Progenitor cell of endocrine pancreas (in vitro differentiated cells): ENCODE measurements at places on chromosomes 6 and 20.

- no peak for DNase-seq
Measured at GRCh38 chr20:43840382-43841070, 74.1 kb upstream of the TOX2 start.

GRCh38 chr6:84967389-84967788 lies 203.0 kb upstream of the TBX18 start:
- DNase-seq: no peak

DNA sequence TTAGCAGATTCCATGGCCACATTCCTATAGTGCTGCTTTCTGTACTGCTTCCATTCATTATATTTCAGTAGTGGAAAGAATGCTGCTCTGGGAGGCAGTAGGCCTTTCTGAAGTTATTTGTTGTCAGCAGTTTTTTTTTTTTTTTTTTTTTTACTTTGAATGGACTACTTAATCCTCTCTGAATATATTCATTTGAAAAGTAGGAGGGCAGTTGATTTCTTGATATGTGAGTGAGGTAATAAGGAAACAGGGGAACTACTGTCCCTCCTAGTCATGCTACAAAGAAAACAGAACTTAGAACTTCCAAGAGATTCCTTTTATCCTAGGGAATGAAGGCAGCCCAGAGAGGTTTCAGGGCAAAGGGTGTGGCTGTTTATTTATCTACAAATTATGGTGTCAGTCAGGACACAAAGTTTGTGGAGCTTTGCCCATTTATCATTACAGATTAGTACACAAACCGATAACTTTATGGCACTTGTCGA lies 155.9 kb downstream of the JARID2 start:
- DNase-seq: no peak

- no peak for DNase-seq
Measured at GRCh38 chr6:136435101-136435500, 115.1 kb downstream of the MAP7 start.

GRCh38 chr20:10784554-10785183 lies 110.9 kb upstream of the JAG1 start:
- DNase-seq: no peak
